Renal cortex interstitium (tissue), 15 donors: ENCODE measurements at places on chromosomes 3 and 15.

GRCh38 chr3:141242377-141243092 lies 10.9 kb downstream of the PXYLP1 start:
- no peak for DNase-seq

DNA sequence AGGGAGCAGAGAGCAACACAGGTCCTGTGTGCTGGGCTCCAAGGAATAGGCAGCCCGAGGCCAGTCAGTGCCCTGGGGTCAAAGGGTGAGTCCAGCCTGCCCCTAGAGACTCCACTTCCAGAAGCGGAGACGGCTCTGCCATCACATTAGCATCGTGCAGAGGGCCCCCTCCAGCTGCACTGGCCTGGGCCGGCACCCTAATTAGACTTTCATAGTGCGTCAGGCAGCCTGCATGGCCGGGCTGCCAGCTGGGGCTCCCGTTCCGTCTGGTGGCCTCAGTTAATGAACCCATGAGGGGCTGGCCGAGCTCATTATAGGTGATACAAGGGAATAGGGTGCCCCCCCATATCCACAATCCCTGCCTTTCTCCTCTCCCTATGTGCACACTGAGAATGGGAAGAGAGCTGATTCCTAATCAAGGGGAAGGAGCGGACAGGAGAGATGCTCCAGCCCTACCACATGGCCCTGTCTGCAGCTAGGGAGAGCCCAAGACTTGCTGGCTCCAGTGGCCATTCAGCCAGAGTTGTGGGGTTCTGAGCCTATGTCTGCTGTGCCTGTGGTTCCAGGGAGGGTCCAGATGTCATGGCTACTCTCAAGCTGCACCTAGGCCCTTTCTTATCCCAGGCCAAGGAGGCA lies 128.0 kb downstream of the SRGAP3 start:
- DNase-seq, result no peak

DNA sequence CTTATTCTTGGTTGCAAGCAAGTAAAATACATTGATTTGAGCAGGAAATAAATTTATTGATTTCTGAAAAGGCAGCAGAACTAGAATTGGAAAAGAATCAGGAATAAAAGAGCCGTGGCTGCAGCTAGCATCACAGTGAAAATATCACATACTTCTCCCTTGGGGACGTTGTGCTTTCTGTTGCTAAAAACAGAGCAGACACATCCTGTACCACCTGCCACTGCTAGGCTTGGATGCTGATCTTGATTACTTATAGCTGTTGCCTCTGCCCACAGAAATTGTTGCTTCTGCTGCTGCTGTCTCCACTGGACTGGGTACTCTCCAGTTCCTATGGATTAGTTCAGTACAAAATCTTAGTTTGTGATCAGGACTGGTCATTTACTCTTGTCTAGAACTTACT lies 283.8 kb downstream of the C3orf38 start:
- DNase-seq, result no peak

- no peak for DNase-seq
Observed at GRCh38 chr3:94811836-94812235, 749.0 kb downstream of the NSUN3 start.

GRCh38 chr3:23589602-23590001 lies 216.2 kb upstream of the UBE2E1 start:
- DNase-seq, result no peak

GRCh38 chr15:52651868-52652267 lies 27.3 kb downstream of the ATOSA start:
- DNase-seq, result peak; percentile 62

DNA sequence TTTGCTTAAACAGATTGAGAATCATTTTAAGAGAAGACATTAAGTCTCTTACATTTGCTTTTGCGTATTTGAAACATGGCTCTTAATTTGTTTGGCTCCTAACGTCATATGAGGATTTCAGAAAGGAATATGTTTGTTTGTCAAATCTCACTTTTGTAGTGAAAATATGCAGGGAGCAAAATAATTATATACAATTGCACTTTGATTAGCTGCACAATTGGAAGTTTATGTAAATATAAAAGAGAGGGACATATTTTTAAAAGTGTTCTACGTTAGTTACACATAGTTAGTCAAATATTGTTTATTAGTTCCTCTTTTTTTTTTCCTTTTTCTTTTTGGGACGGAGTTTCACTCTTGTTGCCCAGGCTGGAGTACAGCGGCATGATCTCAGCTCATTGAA lies 42.7 kb upstream of the GOLIM4 start:
- no peak for DNase-seq
